ENCODE measurements at places on chromosomes 3 and 15.

DNA sequence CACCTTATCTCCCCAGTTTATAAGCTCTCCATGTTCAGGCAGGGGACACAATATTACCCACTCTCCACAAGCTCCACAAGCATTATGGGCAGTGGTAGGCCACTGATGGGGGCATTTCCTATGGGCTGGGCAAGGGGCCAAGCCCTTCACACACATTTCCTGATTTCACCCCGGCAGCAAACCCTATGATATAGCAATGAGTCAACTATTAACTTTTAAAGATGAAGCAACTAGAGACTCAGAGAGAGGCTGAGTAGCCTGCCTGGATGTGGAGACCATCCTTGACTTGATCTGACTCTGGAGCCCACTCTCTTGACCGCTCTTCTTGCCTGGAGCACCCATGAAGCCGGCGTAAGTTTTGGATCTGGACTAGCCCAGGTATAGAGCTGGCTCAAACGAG lies 27.4 kb downstream of the FOXL2NB start:
- DNase-seq = no peak

DNA sequence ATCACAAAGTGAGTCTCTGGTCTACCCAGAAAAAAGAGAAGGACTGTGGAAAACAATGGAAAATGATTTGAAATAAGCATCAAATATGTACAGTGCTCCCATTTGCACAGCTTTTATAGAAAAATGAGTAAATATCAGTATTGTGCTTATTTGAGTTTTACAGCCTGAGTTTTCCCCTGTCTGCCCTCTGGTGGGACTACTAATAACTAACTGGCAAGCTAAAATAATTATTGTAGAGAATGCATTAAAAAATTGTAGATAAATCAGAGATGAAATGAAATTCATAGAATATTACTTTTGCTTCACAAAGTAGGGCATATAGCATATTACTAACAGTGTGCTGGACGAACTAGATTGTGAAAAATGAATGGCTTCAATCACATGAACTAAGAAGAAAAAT lies 287.1 kb downstream of the NAALADL2 start:
- no peak for DNase-seq

DNA sequence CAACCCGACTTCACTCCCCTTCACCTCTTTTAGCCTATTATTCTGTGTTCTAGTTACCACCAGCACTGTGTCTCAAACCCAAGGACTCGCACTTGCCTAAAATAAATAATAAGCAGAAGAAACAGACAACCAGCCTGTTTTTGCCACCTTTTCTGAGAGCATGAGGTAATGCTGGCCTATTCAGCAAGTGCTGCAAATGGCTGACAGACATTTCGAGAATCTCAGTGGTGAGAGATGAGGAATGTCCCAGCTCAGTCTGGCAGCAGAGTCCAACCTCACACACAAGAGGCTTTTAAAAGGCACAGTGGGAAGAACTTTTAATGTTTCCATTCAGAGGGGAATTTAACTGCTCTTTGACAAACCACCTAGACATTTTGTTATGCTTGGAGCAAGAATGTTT lies 143.3 kb upstream of the GMNC start:
- no peak for DNase-seq

GRCh38 chr15:38879909-38880471 lies 315.4 kb upstream of the RASGRP1 start:
- DNase-seq = no peak

GRCh38 chr15:99965376-99965775 lies 232.1 kb upstream of the LYSMD4 start:
- no peak for DNase-seq

DNA sequence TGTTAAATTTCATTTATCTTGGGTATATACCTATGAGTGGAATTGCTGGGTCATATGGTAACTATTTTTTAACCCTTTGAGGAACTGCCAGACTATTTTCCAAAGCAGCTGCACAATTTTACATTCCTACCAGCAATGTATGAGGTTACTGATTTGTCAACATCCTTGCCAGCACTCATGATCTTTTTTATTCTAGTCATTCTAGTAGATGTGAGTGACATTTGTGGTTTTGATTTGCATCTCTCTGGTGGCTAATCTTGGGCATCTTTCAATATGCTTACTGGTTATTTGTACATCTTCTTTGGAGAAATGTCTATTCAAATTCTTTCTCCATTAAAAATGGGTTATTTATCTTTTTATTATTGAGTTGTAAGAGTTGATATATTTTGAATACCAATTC lies 21.3 kb upstream of the LRRC58 start:
- no peak for DNase-seq

DNA sequence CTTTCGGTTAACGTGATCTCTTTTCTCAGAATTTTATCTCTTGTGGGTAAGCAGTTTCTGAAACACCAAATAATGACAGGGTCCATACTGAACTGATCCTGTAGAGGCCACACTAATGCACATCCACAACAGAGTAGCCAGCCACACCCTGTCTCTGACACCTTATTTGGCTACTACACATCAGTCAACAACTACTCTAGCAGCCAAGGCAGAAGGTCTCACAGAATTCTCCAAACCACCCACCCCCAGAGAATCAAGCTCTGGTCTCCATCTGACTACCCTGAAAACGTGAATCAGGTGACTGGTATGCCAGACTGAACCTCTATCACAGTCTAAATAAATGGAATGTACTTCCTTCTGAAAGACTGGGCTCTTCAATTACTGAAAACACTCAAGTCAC lies 38.0 kb downstream of the EDC3 start:
- DNase-seq = no peak

GRCh38 chr3:80010021-80010571 lies 242.3 kb upstream of the ROBO1 start:
- DNase-seq = no peak

DNA sequence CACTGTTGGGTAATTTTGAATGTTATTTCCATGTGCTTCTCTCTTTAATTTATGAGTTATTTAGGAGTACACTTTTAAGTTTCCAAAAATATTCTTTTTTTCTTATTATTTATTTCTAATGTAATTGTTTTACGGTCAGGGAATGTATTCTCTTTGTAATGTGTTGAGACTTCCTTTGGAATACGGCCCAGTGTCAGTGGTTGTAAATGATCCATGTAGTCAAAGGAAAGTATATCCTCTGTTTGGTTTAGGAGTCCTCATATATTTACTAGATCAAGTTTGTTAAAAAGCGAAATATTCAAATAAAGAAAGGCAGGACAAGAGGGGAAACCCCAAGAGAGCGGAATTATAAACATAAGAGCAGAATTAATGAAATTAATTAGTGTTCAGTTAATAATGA lies 49.0 kb upstream of the ADGRG7 start:
- no peak for DNase-seq

- no peak for DNase-seq
Observed at GRCh38 chr3:13600950-13601691, 52.2 kb downstream of the FBLN2 start.

- no peak for DNase-seq
Observed at GRCh38 chr15:93917181-93917580, 314.2 kb upstream of the MCTP2 start.

DNA sequence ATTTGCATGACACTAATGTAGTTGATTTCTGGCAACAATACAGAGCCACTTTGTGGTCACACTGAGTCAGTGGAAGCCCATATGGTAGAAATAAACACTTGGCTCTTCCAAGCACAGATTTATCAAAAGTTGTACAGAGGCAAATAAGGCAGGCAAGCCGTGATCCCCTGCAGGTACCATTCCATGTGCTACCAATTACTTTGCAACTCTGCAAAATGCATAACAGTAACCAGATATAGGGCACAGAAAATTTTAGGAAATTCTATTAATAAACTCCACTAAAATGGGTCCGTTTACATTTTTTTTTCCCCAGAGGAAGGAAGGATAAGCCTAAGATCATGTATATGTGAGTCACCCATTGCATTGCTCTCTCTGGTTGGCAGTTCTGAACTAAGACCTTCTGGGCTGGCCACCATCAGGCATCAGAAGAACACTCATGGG lies 103.1 kb upstream of the PTX3 start:
- no peak for DNase-seq

GRCh38 chr15:31228011-31228484 lies 98.6 kb upstream of the KLF13 start:
- no peak for DNase-seq

GRCh38 chr3:64058566-64058965 lies 35.3 kb upstream of the PSMD6 start:
- DNase-seq = no peak

Data from DMS153 (cell line).